ENCODE measurements at places on chromosomes 16 and 17. TPM values are rescaled to one million over a fixed set of nuclear protein-coding genes. Genes with fewer than 3 reads are reported as not detected.

DNA sequence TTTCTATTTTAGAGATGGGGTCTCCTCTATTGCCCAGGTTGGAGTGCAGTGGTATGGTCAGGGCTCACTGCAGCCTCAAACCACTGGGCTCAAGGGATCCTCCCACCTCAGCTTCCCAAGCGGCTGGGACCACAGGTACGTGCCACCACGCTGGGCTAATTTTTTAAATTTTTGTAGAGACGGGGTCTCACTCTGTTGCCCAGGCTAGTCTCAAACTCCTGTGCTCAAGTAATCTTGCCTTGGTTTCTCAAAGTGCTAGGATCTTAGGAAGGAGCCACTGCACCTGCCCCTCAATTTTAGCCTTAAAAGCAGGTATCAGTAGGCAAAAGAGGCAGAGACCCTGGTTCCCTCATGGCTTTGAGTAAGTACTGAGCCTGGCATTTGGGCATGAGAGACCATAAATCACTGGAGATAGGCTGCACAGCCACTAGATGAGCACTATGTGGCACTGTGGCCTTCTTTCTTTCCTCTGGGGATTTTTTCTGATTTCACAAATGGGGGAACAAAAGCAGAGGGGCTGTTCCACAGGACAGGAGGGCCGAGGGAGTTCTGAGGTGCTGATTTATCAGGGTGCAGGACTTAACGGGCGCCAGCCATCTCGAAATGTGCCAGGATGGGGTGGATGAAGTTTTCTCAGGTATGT lies 82.2 kb downstream of the PLXDC1 start:
- peak; percentile 16 for DNase-seq

DNA sequence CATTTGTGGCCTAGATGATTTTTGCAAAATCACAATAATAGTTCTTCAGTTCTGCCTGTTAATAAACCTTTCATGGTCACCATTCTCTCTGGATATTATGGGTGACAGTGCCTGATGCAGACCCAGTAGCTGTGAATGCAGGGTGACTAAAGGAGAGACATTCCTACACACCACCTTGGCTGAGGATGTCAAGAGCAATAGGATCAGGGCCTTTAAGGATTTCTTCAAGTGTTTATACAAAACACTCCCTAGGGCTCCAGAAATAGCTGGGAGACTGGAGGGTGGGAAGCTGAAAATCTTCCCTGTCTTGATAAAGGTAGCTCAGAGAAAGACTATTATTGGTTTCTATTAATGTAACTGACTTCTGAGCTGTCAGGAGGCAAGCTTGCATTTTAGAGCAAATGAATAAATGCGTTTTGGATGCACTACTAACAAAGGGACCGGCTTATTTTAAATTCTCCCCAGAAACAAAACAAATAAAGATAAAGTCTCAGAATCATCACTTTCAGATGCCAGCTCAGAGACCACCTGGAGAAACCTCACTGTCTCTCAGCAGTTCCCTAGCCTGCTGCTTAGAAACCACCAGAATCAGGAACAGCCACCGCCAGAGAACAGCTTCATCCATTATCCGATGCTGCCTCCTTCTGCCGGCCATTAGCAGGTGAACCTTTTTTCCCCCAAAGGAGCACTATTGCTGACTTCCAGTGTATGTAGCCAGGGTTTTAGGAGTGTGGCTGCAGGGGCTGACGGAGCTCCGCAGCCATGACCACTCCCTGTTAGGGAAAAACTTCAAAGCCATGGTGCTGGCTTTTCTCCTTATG lies 171.4 kb upstream of the DYNLRB2 start:
- DNase-seq = peak; percentile 24

GRCh38 chr16:47567321-47567720 lies 106.2 kb downstream of the PHKB start:
- no peak for DNase-seq

GRCh38 chr17:78588258-78589030 lies 11.2 kb upstream of the DNAH17 start:
- no peak for DNase-seq

DNA sequence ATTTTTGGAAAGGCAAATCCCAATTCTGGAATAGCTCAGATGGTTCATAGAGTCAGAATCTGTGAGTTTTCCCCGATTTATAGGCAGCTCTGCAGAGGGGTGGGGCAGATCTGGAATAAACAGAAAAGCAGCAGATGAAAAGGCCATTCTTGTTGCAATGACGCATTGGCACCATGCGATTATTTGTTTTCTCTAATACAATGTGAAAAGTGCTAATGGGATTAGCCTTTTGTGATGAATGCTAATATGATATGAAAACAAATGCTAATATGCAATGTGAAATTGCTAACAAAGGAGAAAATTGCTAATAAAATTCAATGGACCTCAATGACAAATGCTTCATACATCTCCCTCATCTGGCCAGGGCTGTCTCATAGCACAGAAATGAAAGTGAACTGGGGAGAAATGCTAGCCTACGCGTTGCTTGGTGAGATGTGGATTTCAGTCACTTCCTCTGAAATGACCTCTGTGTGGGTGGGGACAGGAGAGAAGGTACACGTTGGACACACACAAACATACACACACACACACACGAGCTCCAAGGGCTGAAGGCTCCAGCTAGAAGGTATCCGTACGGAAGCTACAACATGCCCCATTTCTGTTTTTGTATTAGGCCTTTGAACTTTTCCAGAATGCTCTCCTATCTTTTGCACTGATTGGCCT lies 394.5 kb downstream of the XYLT1 start:
- DNase-seq = no peak

GRCh38 chr16:53216798-53217197 lies 162.0 kb downstream of the CHD9 start:
- DNase-seq = no peak

The WSB1 gene
- 443 TPM for total RNA-seq

The DNAAF8 gene
- 0.18 TPM for total RNA-seq

The RAB26 gene
- total RNA-seq = 1.9 TPM

The ZNF385C gene
- total RNA-seq = 1.3 TPM

The CDH1 gene
- total RNA-seq = 3.1 TPM

The SEPTIN1 gene
- total RNA-seq = 1.6 TPM

The ASGR1 gene
- total RNA-seq = 23.9 TPM
